ENCODE measurements at places on chromosomes 5 and 9.

GRCh38 chr9:87465816-87466215, 31.9 kb upstream of the DAPK1 start:
- DNase-seq, result no peak

GRCh38 chr5:90940227-90940995, 381.8 kb downstream of the ADGRV1 start:
- no peak for DNase-seq

GRCh38 chr5:149800633-149801032, 70.5 kb downstream of the PPARGC1B start:
- DNase-seq, result no peak

DNA sequence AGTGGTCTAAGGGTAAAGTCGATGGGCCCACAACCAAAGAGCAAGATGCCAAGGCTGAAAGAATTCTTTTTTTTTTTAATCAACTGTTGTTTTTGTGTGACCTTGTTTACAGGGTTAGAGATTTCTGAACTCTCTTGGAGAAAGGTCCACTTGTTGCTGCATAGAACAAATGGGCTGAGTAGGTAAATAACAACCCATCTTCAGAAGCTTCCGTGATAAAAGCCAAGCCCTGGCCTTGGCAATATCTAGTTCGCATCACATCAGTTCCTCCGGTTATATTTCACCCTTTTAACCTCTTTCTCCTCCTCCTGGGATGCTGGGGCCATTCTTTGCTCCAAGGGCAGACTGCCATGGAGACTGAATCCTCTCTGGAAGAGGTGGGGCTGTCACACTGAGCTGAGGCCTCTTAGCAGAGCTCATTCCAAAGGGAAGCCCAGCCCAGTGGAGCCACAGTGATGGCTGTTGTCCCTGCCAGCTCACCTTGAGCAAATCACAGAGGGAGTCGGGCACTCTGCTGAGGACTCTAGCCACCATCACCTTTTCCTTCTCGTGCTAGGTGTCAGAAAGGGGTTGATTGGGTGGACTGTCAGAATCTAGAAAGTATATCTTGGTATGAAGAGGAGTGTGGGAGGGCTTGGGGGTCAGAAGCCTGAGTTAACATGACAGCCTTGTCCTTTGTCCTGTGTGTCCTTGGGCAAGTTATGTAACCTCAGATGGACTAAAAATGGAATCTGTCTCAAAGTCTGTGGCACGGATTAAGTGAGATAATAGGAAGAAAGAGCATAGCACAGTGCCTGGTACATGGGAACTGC, 17.9 kb downstream of the ANKRD55 start:
- no peak for DNase-seq

DNA sequence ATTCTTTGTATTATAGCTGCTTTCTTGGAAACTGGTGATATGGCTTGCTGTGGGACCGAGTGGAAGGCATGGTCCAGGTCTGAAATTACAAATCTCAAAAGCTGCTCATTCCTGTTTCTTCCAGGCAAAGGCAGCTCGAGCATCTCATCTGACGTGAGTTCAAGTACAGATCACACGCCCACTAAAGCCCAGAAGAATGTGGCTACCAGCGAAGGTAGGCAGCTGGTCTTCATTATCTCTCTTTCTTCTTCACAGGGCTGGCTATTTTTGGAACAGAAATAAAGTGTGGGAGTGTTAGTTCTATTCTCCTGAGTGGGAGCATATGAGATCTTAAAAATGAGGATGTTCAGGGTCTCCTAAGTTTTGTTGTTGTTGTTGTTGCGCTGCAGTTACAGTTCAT, 115.9 kb downstream of the FBXL7 start:
- peak; percentile 31 for DNase-seq

DNA sequence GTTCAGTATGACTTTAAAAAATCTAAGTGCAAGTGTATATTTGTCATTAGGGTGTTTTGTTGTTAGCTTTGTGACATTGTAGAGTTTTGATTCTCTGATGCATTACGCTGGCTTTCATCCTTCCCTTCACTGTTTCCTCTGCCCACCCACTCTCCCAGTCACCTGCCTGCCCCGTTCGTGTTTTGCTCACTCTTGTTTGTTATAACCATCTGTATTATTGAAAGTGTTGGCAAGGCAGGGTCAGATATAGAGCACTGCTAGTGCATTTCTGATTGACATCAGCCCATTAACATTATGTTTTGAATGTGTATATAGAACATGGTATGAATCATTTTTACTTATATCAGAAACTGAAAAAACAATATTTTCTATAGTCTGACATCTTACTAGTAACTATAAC, 27.3 kb downstream of the SCGB3A1 start:
- no peak for DNase-seq

DNA sequence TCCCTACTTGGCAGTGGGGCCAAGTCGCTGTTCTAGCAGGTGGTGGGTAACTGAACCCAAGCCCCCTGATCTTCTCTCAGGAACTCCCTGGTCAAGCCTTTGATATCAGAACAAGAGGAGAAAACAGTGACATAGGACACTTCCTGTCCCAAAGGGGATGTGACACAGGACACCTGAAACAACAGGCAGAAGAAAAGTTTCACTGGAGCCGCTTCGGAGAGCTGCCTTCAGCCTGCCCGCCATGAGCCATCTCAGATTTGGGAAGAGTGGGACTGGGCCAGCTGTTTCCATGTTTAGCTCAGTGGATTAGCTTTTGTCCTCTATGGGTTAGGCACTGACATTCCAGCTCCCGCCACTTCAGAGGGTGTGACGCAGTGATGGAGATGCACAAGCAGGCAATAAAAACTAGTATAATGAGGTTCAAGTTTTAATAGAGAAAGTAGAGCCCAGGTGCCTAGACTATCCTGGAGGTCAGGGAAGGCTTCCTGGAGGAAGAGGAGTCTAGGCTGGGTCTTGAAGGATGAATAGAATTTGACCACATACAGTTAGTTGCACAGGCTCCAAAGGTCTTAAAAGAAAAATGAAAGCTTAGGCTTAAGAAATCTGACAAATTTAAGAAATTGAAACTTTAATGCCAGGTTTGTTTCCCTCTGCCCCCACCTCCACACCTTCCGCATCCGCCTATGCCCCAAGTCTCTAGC, 104.1 kb upstream of the SPRY4 start:
- DNase-seq, result no peak

DNA sequence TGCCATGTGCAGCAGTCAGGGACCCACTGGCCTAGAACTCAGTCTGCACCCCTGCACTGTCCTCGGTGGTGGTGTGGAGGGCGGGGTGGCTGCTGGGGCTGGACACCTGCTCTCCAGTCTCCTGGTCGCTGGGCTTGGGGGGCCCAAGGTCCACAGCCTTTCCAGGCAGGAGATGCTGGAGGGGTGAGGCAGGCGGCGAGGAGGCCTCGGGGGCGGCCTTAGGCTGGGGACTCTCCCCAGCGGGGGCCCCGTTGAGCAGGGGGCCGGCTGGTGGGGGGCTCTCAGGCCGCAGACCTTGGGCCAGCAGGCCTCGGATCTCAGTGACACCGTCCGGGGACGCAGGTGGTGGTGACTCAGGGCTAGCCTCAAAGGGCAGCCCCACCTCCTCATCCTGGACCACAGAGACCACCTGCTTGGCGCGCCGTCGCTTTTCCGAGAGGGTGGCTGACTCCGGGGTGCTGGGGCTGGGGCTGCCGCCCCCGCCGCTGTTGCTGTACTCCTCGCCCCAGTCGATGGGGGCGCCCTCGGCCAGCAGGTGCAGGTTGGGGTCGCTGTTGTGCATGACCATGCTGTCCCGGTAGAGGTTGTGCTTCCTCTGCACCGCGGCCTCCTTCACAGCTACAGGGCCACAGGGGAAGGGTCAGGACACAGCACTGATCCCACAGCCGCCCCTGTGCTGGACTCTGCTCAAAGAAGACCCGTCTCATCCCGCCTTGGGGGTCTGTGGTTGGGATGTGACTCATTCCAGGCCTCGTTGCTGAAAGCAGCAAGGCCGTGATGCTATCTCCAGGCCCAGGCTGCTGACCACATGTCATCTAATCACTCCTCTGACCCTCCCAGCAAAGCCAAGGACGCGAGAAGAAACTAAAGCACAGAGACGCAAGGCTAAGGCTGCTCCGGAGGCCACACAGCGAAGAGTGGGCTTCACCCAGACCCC, 55.8 kb downstream of the LRSAM1 start:
- no peak for DNase-seq

GRCh38 chr9:104826911-104827310, 63.0 kb downstream of the NIPSNAP3B start:
- no peak for DNase-seq

- no peak for DNase-seq
Observed at GRCh38 chr5:90408571-90409317, 812 bp downstream of the CETN3 start.

DNA sequence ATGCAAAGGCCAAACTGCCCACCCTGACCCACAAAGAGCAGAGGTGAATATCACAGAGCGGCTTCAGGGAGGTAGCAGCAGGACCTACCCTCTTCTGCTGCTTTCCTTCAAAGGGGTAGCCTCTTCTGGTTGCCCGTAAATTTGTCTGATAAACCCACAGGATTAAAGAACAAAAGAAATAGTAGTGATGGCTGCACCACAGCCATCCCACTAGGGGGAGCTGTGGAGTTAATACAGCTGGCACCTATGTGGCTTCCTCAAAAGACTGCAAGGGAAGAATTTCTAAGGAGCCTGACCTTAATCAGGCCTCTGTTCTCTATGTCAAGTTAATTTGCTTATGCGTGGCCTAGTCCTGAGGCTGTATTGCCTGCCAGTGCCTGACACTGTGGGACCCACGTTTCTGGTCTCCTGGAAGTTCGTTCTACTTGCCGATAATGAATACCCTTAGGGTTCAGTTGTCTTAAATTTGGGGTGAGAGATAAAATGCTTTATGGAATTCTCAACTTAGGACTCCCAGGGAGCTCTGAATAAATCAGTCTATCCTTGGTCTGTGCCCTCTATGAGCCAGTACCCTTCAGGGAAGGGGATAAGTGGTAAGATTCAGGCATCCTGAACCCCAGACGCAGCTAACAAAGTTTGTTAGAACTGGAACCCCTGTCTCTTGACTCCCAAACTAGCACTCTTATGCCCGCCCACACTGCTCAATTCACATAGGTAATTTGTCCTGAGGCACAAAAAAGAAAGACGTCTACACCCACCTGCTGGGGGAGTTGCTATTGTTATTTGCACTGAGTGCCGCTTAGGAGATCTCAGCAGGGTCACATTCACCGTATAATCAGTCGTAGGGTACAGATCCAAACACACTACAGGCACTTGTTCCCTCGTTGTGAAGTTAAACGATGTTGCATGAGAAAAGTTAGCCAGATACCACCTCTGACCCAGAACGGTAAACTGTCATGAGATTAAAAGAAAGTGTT, 77.1 kb downstream of the SUSD1 start:
- DNase-seq, result peak; percentile 54

- no peak for DNase-seq
Observed at GRCh38 chr9:26561928-26562327, 330.7 kb downstream of the CAAP1 start.

DNA sequence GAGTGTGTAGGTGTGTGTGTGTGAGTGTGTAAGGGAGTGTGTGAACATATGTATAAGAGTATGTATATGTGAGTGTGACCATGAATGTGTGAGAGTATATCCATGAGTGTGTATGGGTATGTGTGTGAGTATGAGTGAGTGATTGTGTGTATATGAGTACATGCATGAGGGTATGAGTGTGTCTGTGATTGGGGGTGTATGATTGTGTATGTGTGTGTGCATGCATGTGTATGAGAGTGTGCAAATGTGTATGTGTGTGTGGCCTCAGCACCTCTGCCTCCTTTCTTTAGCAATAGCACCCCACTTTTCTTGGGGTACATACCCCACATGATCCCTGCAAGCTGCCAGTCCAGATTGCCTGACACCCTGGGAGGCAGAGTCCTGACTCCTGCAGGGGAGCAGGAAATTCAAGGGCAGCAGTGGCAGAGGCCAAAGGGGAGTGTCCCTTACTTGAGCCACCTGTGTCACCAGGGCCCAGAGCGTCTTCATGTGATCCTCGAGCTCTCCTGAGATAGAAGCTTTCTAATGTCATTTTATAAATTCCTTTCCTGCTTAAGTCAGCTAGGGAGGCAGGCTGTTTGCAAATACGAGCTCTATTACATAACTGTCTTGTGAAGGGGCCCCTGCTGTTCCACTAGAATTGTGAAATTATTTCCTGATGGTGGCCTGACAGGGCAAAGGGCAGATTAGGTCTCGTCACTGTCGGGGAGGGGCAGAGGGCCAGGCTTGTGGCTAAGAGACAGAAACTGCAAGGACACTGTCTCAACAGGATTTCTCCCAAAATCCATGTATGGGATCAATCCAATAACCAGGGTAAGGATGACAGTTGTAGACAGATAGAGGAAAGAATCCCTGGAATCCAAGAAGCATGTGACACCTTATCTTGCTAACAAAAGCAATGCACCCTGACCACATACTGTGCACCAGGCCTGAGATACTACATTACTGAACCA, 389.1 kb downstream of the GADD45G start:
- no peak for DNase-seq

GRCh38 chr9:12516031-12516430, 177.2 kb upstream of the TYRP1 start:
- no peak for DNase-seq

GRCh38 chr9:91424403-91425176, 958 bp upstream of the NFIL3 start:
- DNase-seq, result peak; percentile 74

DNA sequence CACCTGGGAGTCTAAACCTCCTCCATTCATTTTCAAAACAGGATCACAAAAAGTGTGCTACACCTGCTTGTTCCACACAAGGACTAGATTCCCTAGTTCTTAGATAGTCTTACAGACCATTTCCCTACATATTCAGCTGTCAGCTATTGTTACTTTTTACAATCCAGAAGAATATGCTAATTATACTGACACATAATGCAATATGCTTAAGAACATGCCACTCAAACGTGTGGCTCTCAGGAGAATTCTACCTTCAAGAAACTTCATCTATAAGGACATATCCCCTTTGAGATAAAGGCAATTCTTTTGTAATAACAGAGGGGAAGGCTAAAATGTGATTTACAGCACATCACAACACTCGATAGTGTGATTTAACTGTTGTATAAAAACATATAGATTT, 456.1 kb upstream of the ARRDC3 start:
- DNase-seq, result no peak

GRCh38 chr5:53476531-53477480, 3.6 kb upstream of the FST start:
- DNase-seq, result no peak

All from AG09319 (cell line).